ENCODE measurements at places on chromosomes 1 and 21.

GRCh38 chr1:218462587-218462986, 117.5 kb downstream of the TGFB2 start:
- no peak overlapping the region for H3K4me3 ChIP-seq
- DNase-seq, result no peak
- H3K27me3 ChIP-seq, result peaks cover 11% of the 10 kb centered on the region
- no peaks in the 10 kb centered on the region for H3K36me3 ChIP-seq
- no peaks in the 10 kb centered on the region for H3K4me1 ChIP-seq
- no peak overlapping the region for H3K27ac ChIP-seq

DNA sequence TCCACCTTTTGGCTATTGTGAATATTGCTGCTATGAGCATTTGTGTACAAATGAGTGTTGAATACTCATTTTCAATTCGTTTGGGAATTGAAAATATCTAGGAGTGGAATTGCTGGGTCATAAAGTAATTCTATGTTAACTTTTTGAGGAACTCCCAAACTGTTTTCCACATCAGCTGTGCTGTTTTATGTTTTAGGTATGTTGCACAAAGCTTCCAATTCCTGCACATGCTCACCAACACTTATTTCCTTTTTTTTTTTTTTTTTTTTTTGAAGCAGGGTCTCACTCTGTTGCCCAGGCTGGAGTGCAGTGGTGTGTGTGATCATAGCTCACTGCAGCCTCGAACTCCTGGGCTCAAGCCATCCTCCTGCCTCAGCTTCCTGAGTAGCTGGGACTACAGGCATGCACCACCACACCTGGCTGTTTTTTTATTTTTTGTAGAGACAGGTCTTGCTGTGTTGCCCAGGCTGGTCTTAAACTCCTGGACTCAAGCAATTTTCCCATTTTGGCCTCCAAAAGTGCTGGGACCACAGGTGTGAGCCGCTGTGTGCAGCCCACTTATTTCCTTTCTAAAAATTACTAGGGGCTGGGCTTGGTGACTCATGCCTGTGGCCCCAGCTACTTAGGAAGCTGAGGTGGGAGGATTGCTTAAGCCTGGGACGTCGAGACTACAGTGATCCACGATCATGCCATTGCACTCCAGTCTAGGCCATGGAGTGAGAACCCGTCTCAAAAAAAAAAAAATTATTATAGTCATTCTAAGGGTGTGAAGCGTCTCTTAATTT, 33.4 kb downstream of the TMCC2 start:
- peaks cover 5% of the 10 kb centered on the region for H3K27me3 ChIP-seq
- H3K27ac ChIP-seq, result no peak overlapping the region
- no peak overlapping the region for H3K4me3 ChIP-seq
- DNase-seq, result no peak
- peaks cover 30% of the 10 kb centered on the region for H3K4me1 ChIP-seq
- no peaks in the 10 kb centered on the region for H3K36me3 ChIP-seq

GRCh38 chr1:30194046-30194619, 529.3 kb downstream of the MATN1 start:
- peaks cover 29% of the 10 kb centered on the region for H3K27me3 ChIP-seq
- H3K4me3 ChIP-seq, result no peak overlapping the region
- H3K27ac ChIP-seq, result no peak overlapping the region
- no peak for DNase-seq
- peaks cover 8% of the 10 kb centered on the region for H3K4me1 ChIP-seq
- H3K36me3 ChIP-seq, result no peaks in the 10 kb centered on the region

GRCh38 chr1:58981392-58981791, 197.5 kb upstream of the JUN start:
- no peak overlapping the region for H3K4me3 ChIP-seq
- no peak for DNase-seq
- peaks cover 11% of the 10 kb centered on the region for H3K4me1 ChIP-seq

DNA sequence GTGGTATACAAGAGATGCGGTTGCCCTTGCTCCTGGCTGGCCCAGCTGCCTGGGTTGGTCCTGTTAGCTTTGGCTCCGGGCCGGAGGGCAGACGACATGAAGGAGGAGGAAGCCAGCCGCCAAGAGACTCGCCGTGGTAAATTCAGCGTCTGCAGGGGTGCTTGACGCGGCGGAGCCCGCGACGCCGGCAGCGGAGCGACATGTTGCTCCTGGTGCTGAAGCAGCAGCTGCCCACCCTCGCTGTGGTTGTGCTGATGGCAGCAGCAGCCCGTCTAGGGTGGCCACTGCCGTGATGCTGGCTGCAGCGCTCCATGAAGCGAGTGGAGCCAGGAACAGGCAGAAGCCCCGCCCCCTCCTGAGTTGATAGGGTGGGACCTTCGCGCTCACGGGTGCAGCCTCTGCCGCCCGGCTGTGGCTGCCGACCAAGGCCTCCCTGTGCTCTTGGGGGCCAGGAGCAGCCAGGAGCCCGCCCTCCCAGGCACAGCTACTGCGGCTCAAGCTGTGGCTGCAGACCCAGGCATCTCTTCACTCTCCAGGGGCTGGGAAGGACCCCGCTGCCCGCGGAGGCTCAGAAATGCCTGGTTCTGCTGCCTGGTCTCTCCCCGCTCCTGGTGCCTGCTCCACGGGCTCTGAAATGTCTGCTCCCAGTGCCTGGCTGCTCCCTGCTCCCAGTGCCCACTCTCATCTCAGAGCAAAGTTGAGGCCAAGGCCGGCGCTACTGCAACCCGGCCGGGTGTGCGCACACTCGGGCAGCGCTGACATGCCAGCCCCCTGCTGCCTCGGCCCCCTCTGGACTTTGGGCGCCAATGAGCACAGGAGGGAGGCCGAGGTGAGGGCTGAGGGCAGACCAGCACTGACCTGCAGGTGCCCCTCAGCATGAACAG, 4.4 kb upstream of the ZNF692 start:
- H3K4me1 ChIP-seq, result peaks cover 39% of the 10 kb centered on the region
- H3K36me3 ChIP-seq, result peaks cover 8% of the 10 kb centered on the region
- H3K27me3 ChIP-seq, result peaks cover 7% of the 10 kb centered on the region

DNA sequence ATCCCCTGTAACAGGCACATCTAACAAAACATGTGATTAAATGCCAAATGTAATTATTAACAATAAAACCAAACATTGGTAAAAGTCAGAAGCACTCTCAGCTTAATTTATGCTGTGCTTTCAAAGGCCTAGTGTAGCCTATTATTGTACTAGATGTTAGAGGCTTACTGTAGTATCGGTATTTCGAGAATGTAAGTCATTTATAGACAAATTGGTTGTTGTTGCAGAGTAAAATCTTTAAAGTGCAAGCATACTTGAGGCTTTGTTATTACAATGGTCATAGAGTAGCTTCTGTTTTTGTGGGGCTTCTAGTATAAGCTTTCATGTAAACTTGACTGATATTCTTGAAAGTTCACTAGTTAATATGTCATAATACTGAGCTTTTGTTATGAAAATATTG, 965.8 kb downstream of the PLA2G4A start:
- H3K4me1 ChIP-seq, result no peaks in the 10 kb centered on the region
- H3K36me3 ChIP-seq, result no peaks in the 10 kb centered on the region
- no peak overlapping the region for H3K27ac ChIP-seq
- H3K4me3 ChIP-seq, result no peak overlapping the region
- DNase-seq, result no peak
- no peaks in the 10 kb centered on the region for H3K27me3 ChIP-seq

- H3K36me3 ChIP-seq, result no peaks in the 10 kb centered on the region
- H3K4me3 ChIP-seq, result no peak overlapping the region
- DNase-seq, result no peak
- H3K27me3 ChIP-seq, result peaks cover 14% of the 10 kb centered on the region
Measured at GRCh38 chr1:18332576-18332975, 148.2 kb upstream of the KLHDC7A start.

GRCh38 chr1:47763591-47764171, 233.5 kb downstream of the TRABD2B start:
- H3K4me3 ChIP-seq, result no peak overlapping the region
- no peaks in the 10 kb centered on the region for H3K4me1 ChIP-seq
- no peak for DNase-seq
- no peaks in the 10 kb centered on the region for H3K36me3 ChIP-seq
- no peak overlapping the region for H3K27ac ChIP-seq

GRCh38 chr1:29473161-29473855, 237.0 kb downstream of the PTPRU start:
- H3K4me3 ChIP-seq, result no peak overlapping the region
- H3K27me3 ChIP-seq, result peaks cover 46% of the 10 kb centered on the region
- no peak for DNase-seq
- no peaks in the 10 kb centered on the region for H3K36me3 ChIP-seq
- H3K4me1 ChIP-seq, result no peaks in the 10 kb centered on the region

DNA sequence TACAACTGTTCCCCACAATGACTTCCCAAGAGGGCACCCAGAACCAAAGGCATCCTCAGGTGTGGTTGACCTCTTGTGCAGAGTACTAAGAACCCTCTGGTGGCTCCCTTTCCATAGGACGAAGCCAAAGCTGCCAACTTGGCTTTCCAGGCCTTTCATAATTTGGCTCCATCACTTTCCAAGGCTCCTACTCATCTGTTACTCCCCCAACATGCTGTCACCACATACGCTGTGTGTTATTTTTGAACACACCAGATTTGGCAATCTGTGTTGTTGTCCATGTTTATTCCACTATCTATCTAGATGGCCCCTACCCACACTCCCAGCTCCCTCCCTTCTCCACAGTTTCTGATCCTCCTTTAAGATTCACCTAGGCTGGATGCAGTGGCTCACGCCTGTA, 10.2 kb upstream of the NKAIN1 start:
- no peaks in the 10 kb centered on the region for H3K36me3 ChIP-seq
- H3K27me3 ChIP-seq, result no peaks in the 10 kb centered on the region
- no peak overlapping the region for H3K27ac ChIP-seq
- H3K4me3 ChIP-seq, result no peak overlapping the region

Measured in activated T-cell treated with anti-CD3 and anti-CD28 coated beads, Interleukin-2, amount 50 U/mL, for 72 hours (primary cell).